Heart right ventricle (tissue), 16 donors: ENCODE measurements at places on chromosomes 7 and 10. TPM values are rescaled to one million over a fixed set of nuclear protein-coding genes. Genes with fewer than 3 reads are reported as not detected.
A peak's percentile ranks its signal among the peaks of the same experiment; 100 is the strongest.

FAM25C gene
- not detected for total RNA-seq

GIMAP2 gene
- total RNA-seq = 4.9 TPM

GRCh38 chr7:38105874-38106483, 72.1 kb upstream of the STARD3NL start:
- H3K4me1 ChIP-seq = peaks cover 7% of the 10 kb centered on the region
- no peaks in the 10 kb centered on the region for H3K36me3 ChIP-seq
- no peak for DNase-seq
- H3K4me3 ChIP-seq = no peak overlapping the region

- H3K4me1 ChIP-seq = peaks cover 7% of the 10 kb centered on the region
- no peak overlapping the region for H3K27ac ChIP-seq
- H3K27me3 ChIP-seq = peaks cover 12% of the 10 kb centered on the region
Observed at GRCh38 chr7:44326261-44327125, 1.1 kb upstream of the CAMK2B start.

DNA sequence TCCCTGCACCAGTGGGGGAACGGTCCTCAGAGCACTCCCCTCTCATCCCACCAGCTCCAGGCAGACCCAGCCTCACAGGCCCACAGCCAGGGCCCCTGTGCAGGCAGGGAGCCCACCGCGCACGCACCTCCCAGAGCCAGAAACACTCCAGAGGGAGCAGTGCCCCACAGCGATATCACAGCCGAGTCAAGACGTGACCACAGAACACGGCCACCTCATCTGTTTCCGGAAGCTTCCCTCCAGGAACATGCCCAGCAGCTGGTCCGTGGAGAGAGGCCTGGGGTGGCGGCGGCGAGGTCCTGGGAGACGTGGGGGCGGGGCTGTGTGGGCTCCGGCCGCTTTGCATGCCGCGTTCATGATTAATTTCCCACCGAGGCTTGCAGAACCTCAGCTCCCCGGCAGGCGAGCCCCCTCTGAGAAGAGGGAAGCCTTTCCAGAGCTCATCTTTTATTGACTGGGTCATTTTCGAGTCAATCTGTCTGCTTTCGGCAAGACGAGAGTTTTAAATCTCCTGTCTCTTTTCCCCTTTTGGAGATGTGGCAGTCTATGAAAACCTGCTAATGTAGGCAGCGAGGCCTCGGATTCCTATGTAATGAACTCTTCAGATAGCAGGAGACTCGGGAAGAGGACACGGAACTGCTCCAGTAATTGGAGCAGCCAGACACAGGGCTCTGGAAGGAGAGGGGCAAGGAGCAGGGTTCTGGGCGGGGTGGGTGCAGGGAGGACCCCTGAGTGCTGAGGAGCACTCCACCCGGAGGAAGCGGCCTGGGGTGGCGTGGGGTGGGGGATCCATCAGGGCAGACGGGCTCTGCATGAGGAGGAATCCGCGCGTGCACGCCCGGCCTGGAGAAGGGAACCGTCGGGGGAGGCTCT, 242.8 kb downstream of the ELFN1 start:
- peak overlapping the region; percentile 47 for H3K27ac ChIP-seq
- H3K4me3 ChIP-seq = no peak overlapping the region
- no peaks in the 10 kb centered on the region for H3K27me3 ChIP-seq
- H3K36me3 ChIP-seq = no peaks in the 10 kb centered on the region
- peaks cover 29% of the 10 kb centered on the region for H3K4me1 ChIP-seq

DNA sequence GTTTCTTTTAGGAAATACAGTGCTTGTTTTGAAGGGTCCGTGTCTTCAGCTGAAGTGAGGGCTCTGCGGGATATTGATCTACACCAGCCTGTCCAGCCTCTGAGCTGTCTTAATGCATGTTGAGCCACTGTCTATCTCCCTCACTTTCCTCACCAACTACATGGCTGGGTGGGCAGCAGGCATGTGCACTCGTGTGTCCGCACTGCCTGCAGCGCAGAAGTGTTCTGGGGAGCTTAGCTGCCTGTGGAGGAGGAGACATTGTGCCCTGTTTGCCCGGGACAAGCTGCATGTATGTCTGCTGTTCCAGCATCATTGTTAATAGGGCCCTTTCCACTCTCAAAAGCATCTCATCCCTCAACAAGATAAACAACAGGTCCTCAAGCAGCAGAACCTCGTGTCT, 133.1 kb upstream of the EEPD1 start:
- no peak for DNase-seq
- no peaks in the 10 kb centered on the region for H3K4me1 ChIP-seq
- no peaks in the 10 kb centered on the region for H3K36me3 ChIP-seq

DNA sequence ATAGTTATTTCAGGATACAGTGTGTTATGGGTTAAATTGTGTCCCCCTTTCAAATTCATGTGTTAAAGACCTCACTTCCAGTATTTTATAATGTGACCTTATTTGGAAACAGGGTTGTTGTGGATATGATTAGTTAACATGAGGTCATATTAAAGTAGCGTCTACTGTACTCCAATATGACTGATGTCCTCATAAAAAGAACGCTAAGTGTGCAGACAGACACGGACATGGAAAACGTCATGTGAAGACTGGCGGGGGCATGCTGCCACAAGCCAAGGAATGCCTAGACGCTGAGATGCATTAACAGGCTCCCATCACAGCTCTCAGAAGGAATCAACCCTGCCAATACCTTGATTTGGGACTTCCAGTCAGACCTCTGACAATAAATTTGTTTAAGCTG, 1.5 kb upstream of the WDR37 start:
- no peaks in the 10 kb centered on the region for H3K36me3 ChIP-seq
- H3K4me3 ChIP-seq = peak overlapping the region; percentile 93
- H3K4me1 ChIP-seq = peaks cover 8% of the 10 kb centered on the region
- DNase-seq = no peak
